ENCODE measurements at places on chromosomes 4 and X.
A peak's percentile ranks its signal among the peaks of the same experiment; 100 is the strongest.

DNA sequence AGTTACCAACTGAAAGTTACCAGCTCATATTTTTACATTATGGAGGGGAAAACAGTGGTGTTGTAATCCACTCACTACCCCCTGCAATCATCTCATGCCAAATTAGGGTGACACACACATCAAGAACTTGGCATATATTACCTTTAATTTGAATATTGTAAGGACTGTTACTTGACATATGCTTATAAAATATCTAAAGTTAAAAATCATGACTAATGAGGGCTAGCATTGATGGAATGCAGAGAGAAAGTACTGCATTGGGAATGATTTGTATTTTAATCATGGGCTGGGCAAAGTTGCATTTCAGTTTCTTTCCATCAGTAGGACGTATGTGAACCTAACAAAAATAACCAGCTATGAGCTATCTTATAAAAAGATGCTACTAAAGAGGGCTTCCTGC is 517.5 kb upstream of the GRIA3 start:
- DNase-seq = no peak

GRCh38 chr4:179615704-179616103 is 2173.5 kb upstream of the AGA start:
- no peak for DNase-seq

DNA sequence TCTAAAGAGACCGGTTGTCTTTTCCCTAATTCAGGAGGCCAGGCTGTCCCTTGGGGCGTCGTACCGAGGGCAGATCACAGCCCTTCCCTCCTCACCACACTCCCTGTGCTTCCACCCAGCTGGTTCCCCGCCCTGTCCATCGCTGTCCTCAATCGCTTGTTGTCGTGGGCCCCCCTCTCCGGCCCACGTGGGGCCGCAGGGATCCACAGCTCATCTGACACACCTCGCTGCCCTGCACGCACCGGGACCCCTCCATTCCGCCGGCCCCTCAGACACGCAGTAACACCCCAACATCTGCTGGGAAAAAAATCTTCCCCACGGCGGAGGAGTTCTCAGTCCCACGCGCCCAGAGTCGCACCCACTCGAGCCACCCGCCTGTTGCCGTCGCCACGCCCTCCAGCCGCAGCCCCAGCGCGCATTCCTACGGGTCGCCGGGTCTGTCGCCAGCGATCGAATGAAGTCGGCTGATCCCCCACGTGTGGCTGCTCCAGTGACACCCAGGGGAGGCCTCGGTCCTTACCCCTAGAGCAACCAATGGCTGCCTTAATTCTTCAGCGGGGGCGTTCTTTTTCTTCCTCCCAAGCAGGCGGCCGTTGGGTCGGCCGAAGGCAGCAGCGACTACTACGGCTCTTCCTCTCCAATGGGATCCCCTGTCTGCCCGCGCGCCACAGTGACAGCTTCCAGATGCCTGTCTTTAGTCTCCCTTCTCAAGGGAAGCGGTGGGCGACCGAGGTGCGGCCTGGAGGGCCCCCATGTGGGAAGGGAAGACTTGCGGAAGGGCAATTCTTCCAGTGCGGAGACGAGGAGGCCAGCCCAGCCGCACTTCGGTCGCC is 893 bp upstream of the SEPTIN11 start:
- DNase-seq = peak; percentile 46

GRCh38 chrX:148611993-148612392 is 111.6 kb downstream of the AFF2 start:
- DNase-seq = no peak

GRCh38 chr4:142818031-142818430 is 28.1 kb downstream of the INPP4B start:
- DNase-seq = no peak

DNA sequence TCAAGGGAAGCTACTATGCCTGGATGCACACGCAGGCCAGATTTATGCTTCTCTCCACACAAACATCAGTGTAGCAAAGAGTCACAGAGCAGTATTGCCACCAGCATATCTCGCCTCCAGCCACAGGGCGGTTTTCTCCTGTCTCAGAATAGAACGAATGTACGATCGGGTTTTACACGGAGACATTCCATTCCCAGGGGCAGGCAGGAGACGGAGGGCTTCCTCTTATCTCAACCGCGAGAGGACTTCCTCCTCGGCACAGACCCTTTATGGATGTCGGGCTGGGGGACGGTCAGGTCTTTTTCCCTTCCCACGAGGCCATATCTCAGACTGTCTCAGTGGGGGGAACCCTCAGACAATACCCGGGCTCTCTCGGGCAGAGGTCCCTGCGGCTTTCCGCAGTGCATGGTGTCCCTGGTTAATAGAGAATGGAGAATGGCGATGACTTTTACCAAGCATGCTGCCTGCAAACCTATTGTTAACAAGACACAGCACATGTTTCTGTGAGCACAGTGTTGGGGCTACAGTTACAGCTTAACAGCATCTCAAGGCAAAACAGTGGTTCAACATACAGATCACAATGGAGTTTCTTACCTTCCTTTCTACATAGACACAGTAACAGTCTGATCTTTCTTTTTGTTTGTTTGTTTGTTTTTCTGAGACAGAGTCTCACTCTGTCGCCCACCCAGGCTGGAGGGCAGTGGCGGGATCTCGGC is 24.1 kb downstream of the CSF2RA start:
- no peak for DNase-seq

DNA sequence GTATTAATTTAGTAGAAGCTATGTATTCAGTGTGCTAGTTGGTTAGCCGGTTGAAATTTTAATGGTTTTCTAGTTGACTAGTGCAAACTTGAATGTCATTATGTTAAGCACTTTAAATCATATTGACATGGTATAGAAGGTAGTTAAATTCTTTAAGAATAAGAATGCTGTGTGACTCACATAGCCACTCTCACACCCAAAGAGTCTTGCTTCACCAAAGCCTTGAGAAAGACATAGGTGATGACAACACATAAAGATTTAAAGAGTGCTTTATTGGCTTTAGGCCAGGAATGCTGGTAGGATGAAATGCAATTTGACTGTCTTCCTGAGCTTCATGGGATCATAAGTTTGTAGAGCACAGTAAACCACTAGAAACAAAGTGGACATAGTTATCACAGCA is 85.3 kb downstream of the DCAF8L2 start:
- no peak for DNase-seq

Data from stimulated activated CD4-positive, alpha-beta T cell treated with anti-CD3 and anti-CD28 coated beads, Interleukin-12 subunit alpha, Interleukin-12 subunit beta, amount 100 ng/mL, for 24 hours (primary cell).